Substantia nigra (tissue), 51 donors: ENCODE measurements at places on chromosomes 3 and 15.

DNA sequence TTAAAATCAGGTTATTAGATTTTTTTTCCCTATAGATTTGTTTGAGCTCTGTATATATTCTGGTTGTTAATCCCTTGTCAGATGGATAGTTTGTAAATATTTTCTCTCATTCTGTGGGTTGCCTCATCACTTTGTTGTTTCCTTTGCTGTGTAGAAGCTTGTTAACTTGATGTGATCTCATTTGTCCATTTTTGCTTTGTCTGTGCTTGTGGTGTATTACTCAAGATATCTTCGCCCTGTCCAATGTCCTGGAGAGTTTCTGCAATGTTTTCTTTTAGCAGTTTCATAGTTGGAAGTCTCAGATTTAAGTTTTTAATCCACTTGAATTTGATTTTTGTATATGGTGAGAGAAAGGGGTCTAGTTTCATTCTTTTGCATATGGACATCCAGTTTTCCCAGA, 699.1 kb downstream of the NAALADL2 start:
- DNase-seq = no peak

- no peak for DNase-seq
These were observed 18.1 kb upstream of the SLC27A2 start for GRCh38 chr15:50163719-50164410.

- DNase-seq = no peak
These were observed 12.1 kb downstream of the B4GALT4 start for GRCh38 chr3:119228373-119229145.

DNA sequence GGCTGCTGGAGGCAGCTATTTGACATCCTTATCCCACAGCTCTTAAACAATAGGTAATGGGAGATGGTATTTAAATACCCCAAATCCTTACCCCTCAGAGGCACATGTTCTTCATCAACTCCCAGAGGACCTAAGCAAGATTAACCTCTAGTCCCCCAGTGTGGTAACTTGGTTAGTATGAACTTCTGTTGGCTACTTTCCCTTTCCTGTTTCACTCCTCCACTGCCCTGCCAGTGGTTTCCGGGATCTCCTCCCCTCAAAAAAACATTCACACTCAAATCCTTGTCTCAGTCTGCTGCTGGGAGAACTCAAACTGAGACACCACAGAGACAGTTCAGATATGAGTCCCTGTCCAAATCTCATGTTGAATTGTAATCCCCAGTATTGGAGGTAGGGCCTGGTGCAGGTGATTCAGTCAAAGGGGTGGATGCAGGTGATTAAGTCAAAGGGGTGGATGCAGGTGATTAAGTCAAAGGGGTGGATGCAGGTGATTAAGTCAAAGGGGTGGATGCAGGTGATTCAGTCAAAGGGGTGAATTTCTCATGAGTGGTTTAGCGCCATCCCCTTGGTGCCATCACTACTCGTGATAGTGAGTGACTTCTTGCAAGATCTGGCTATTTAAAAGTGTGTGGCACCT, 335.0 kb upstream of the CTNNB1 start:
- DNase-seq = no peak

DNA sequence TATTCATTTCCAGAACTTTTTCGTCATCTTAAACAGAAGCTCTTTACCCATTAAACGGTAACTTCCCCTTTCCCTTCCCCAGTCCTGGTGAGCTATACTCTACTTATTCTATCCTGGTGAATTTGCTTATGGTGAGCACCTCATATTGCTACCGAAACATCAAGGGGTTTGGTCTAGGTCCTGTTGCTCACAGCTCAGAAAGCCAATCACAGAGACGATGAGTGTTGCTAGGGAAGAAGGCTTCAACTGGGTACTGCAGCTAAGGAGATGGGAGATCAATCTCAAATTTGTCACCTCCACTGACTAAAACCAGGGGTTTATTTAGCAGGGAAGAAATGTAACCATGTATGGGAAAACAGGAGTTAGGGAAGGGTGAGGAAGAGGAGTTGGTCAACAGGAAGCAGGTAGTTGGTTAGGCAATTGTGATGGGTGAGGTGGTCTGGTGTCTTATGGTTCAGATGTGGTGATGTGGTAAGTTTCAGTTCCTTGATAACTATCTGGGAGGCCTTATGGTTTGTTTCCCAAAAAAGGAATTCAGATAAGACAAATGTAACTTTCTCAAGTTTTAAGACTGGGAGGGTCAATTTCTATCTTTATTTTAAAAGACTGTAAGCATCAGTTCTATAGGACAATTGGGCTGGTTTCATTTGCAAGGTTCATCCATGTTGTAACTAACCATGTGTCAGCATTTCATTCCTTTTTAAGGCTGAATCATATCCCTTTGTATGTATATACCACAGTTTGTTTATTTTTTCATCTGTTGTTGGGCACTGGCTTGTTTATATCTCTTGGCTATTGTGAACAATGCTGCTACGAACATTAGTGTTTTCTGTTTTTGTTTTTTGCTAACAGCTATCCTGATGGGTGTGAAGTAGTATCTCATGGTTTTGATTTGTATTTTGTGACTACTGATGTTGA, 24.3 kb downstream of the ARHGAP11B start:
- DNase-seq = no peak

GRCh38 chr3:165742351-165742750, 94.9 kb downstream of the BCHE start:
- DNase-seq = no peak

DNA sequence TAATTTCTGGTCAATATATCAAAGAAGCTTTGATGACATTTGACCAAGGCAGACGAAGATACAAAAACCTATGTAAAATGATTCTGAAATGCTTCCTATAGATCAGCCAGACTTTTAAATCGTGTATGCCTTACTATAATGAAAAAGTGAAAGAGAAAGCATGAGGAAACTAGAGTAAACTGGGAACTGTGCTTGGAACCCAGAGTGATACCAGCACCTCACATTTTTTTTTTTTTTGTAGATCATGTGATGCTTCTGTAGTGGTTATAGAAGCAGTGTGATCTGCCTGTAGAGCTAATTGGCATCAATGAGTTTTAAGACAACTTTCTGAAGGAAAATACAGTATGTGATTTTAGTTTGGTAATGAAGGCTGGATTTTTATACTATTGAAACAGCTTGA, 150.7 kb downstream of the NLGN1 start:
- no peak for DNase-seq

GRCh38 chr3:15462451-15462850, 35.1 kb downstream of the EAF1 start:
- DNase-seq = no peak

DNA sequence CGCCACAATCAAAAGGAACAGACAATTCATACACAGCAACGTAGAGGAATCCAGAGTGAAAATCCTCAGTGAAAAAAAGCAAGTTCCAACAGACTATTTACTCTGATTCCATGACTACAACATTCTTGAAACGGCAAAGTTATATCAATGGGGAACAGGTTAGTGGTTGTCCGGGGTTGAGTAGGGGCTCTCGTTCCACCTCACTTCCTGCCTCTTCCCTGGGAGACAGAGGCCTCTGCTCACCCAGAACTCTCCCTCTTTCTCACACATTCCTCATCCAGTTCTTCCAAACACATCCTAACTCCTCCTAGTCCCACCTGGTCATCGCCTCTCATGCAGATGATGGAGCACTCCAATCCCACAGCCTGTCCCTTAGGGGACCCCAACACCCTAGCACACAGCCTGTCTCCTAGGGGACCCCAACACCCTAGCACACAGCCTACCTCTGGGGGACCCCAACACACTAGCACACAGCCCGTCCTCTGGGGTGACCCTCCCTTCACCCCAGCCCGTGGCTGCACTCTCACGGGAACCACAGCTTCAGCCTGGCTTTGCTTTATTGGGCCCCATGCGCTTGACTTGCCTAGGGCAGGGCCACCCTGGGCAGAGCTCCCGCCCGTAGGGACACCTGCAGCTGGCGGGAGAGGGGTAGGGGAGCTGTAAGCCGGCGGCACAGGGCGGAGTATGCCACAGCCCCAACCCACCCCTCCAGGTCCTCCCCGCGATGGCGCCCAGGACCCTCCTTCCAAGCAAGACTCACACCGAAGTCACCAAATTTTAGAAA, 5.2 kb downstream of the OCA2 start:
- no peak for DNase-seq

DNA sequence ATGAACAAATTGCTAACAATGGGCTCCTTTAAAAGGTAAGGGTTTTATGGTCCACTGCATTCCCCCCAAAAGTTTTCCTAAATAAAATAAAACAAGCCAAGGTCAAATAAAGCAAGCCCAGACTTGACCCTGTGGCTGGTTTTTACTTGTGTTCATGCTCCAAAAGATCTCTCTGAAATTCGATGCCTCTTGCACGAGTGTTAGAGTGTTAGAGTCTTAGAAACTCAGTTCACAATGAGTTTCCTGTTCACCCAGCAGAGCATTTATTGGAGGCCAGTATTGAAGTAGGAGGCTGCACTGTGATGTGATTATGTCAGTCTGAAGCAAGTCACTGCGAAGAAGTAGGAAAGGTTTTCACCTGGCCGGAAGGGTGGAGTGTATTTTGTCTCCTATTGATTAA, 59.9 kb upstream of the LRTM1 start:
- DNase-seq = no peak

- DNase-seq = no peak
These were observed 10.8 kb downstream of the STRA6 start for GRCh38 chr15:74191798-74192197.

- no peak for DNase-seq
These were observed 9.5 kb upstream of the MANF start for GRCh38 chr3:51375571-51375970.

DNA sequence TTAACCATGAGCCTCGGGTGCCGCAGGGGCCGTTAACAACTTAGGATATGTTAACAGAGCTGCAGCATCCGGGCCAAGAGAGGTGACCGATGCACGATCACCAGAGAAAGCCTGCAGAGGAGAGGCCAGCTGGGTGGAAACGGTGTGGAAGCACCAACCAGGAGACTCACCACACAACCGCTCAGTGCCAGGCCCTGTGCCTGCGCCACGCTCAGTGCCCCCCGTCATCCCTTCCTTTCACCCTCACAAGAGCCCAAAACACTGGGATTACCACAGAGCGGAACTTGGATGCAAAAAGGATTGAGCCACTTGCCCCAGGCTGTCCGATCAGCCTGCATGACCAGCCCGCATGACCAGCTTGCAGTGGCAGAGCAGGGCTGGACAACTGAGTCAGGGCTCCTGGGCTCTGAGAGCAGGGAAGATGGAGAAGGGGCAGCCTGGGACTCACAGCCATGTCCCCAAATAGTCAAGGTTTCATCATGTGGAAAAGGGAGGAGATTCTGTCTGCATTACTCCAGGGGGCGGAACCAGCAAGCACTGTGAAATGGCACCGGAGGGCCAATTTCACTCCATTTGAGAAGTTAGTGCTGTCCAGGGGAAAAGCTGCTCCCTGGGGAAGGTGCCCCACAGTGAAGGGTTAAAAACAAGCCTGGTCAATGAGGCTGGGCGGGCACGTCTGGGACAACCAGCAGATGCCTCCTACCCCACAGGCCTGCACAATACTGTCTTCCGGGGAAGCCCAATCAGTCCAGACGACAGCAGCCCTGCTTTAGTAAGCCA, 156.8 kb downstream of the ATP10A start:
- DNase-seq = no peak

DNA sequence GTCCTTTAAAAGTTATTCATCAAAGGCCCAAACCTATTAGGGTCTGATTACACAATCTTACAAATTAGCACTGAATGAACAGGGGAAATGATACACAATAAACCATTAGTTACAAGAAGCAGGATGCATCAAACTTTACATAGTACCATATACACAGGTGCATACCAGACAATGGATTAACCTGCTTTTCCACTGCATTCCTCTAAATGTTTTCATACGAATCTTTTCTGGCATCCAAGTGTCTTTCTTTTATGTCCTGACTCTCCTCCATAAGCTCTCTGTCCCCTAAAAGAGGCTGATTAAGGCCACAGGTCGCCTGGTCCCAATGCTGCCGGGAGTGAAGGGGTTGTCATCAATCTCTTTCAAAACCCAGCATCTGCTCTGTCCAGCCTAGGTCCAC, 11.4 kb downstream of the FBN1 start:
- DNase-seq = no peak

GRCh38 chr3:28791713-28792255, 443.2 kb upstream of the AZI2 start:
- DNase-seq = no peak

DNA sequence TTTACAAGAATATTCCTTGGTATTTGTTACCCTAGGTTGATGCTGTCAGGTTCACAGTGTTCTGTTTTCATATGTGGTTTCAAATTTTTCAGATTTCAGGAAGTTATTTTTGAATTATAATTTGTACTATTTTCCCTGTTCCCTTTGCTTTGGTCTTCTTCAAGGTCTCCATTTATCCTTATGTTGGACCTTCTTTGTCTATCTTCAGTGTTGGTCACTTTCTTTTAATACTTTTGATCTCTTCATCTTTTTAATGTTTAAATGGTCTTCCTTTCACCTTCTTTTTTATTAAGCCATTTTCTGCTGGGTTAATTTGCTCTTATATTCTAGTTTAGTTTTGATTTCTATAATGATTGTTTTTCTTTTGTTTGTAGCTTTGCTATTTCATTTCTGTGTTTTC, 61.3 kb downstream of the KLHL25 start:
- DNase-seq = no peak

DNA sequence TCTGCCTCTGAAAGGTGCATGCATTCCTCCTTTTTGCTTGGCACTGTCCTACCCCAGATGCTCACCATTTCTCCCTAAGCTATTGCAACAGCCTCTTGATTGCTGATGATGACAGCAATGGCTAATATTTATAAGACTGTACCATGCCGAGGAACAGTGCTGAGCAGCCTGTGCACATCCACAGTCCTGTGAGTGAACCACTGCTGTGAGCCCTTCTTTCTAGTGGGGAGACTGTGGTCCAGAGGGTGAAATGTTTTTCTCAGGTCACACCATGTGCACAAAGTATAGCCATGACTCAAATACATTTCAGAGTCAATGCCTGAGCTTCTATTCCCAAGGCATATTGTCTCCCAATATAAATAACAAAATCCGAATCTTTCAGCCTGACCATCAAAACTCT, 231.2 kb upstream of the LRTM1 start:
- DNase-seq = no peak

GRCh38 chr3:175065497-175065896, 206.4 kb downstream of the NAALADL2 start:
- no peak for DNase-seq

DNA sequence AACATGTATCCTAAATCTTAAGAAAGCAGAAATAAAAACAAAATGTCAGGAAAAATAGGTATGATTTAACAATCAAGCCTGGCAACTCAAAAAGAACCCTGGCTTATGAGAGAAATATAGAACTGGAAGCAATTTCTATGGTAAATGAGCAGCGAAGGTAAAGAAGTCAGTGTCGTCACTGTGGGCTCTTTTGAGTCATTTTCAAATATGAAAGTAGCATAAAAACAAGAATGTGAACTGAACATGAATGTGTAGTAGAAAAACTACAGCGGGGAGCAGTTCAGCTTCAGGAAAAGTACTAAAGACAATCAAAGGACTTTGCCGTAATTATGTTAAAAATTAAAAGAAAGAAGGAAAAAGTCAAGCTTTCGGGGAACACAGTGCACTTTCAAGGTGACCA, 17.5 kb downstream of the LSG1 start:
- no peak for DNase-seq

GRCh38 chr3:155673421-155673820, 71.5 kb downstream of the PLCH1 start:
- no peak for DNase-seq
